ENCODE measurements at places on chromosomes 5 and 9.

GRCh38 chr5:14379739-14380497, 201.7 kb upstream of the OTULINL start:
- no peak for DNase-seq

DNA sequence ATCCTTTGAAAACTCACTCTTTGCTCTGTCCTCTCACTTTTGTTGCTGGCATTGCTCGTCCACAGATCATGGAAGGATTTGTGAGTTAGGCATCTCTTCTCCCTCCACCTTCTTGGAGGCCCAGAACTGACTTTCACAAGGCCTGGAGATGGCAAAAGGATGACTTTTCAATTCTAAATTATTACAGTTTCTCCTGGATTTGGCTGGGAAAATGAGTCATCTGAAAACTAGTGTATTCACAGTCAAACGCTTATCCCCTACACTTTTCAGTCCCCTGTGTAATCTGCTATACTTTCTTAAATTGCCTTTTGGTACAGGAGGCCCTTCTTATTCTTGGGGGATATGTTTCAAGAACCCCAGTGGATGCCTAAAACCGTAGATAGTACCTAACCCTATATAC, 35.6 kb downstream of the ADRA1B start:
- no peak for DNase-seq

GRCh38 chr5:39447968-39448367, 23.2 kb upstream of the DAB2 start:
- peak; percentile 45 for DNase-seq

- no peak for DNase-seq
Observed at GRCh38 chr5:141903261-141903660, 20.4 kb upstream of the DELE1 start.

GRCh38 chr9:110443866-110444220, 106.2 kb upstream of the TXNDC8 start:
- DNase-seq = peak; percentile 61

GRCh38 chr5:150774145-150774544, 4.4 kb upstream of the SMIM3 start:
- DNase-seq = peak; percentile 98

- DNase-seq = peak; percentile 35
Observed at GRCh38 chr5:93076566-93076965, 504.5 kb downstream of the NR2F1-AS1 start.

Measured in fibroblast of lung (primary cell).